ENCODE measurements at places on chromosomes 7 and 10. TPM values are rescaled to one million over a fixed set of nuclear protein-coding genes. Genes with fewer than 3 reads are reported as not detected.

GRCh38 chr7:93150200-93150835 is 2.1 kb upstream of the SAMD9L start:
- DNase-seq, result no peak

DNA sequence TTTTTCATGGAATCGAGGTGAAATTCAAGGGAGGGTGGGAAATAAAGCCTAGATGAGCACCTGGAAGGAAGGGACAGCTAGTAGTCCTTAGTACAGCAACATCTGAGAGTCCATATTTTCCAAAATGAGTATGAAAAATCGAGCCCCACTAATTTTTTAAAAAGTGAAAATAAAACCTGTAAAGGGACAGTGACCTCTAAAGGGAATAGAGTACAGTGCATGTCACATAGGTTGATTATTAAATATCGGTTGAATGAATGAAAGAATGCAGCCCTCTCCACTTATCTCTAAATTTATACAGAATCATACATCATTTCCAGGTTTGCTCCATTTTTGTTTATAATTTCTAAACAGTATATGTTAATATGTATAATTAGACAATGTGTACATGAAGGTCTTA is 1088.5 kb upstream of the GHITM start:
- no peak for DNase-seq

FFAR4 gene
- total RNA-seq, result 1.6 TPM

DNA sequence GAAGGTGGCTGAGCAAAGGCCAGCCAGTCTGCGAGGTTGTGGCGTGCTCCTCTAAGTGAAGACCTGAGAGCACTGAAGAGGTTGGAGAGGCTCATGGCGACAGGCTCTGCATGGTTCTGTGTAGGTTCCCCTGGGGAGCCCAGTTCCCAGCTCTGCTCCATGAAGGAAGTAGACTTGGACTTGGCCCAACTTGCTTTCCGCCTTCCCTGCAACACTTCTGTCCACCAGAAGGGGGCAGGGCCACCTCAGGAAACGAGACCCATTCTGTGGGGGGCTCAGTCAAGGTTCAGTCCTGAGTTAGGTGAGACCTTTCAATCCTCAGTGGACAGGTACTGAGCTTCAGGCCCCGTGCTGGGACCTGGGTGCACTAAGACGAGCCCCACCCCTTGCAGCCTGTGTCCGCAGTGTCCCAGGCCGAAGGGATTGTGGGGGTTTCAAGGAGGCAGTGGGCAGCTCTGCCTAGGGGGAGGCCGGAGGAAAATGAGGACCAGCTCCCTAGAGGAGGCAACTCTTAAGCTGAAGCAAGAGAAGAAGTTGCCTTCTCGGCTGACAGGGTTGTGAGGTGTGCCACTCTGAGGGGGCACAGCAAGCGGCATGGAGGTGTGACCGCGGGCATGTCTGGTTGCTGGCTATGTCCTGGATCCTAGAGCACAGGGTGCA is 15.0 kb upstream of the PCBD1 start:
- peak; percentile 53 for DNase-seq

DNA sequence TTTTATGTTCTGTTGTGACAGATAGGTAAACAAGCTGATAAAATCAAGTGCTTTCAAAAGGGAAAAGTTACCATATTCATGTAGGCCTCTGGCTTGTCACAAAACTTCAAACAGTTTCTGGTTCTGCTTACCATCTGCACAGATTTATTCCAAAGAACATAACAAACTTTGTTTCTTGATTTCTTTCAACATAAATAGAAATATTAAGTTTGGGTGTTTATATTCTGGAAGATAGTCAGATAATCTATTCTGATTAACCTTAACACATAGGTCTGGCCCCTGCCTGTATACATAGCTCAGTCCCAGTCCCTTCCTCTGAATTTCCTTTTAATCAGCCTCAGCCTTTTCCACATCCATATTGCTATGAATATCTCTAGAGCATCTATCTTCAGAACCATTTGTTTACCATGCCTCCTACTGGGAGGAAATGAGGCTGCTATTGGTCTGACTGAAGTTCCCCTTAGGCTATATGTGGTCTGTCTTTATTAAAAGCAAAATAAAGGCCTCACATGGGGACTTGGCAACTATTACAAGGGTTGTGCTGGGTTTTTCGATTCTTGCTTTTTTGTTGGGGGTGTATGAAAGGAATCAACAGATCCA is 319.0 kb downstream of the HPSE2 start:
- no peak for DNase-seq

GRCh38 chr10:12644380-12645144 is 295.2 kb downstream of the CAMK1D start:
- DNase-seq, result no peak

- DNase-seq, result no peak
Measured at GRCh38 chr10:45378914-45379726, 5.1 kb downstream of the ALOX5 start.

DNA sequence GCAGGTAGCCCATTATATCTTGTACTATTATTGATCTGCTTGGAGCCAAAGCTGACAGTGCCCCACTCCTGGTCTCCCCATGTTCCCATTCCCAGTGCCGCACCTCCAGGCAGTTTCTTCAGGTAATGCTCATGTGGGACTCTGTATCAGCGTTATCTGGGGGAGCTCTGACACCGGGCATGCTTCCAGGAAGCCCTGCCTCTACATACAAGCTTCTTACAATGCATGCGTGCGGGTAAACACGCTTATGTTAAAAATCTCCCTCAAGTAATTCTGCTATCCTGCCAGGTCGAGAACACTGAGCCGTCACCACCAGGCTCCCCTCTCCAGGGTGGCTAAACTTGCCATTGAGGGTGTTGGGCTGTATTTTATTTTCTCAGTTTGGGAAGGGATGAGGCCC is 61.6 kb upstream of the LBX1 start:
- DNase-seq, result no peak

LIPF gene
- total RNA-seq, result 0.10 TPM

DNA sequence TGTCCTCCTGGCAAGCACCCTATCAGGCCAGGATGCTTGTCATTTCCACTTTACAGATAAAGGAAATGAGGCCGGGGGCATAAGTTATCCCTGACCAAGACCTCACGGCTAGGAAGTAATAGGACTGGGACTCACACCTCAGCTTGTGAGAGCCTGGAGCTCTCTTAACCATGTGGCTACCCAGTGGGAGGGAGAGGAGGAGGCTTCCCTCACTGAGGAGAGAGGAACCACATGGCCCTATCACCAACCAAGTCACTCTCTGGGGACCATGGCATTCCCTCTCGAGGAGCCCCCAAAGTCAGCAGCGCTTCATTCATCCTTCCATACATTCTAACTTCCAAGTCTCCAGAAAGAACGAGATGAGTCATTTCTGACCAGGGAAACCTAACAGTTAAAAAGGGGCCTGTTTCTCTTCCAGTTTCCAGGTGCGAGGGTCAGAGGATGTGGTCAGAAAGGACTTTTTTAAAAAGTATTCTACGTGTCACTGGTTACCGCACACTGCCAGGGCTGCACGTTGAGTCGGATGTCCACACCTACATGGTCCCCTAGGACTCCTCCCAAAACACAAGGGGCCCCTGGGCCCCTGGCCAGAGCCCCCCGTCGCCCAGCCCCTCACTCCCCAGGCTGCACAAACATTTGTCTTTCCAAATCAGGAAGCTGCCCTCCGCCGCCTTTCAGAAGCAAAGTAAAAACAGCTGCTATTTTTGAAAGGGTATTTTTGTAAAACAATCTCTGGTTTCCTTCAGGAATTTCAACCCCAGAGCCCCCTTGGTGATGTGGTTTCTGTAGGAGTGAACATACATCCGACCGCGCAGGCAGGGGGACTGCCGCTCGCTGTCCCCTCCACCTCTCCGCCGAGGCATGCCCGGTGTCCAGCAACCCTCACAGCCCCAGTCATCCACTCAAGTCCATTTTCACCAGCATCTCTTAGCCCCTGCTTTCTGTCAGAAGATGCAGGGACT is 128.2 kb upstream of the CHST15 start:
- DNase-seq, result peak; percentile 31

- DNase-seq, result no peak
Measured at GRCh38 chr10:13670311-13670710, 83.5 kb downstream of the PRPF18 start.

- DNase-seq, result no peak
Measured at GRCh38 chr7:48087349-48087748, 1.7 kb upstream of the UPP1 start.

SPDYE2B gene
- not detected for total RNA-seq

OR9A2 gene
- 0.20 TPM for total RNA-seq

- DNase-seq, result peak; percentile 25
Measured at GRCh38 chr10:24255881-24256311, 47.0 kb downstream of the KIAA1217 start.

DNA sequence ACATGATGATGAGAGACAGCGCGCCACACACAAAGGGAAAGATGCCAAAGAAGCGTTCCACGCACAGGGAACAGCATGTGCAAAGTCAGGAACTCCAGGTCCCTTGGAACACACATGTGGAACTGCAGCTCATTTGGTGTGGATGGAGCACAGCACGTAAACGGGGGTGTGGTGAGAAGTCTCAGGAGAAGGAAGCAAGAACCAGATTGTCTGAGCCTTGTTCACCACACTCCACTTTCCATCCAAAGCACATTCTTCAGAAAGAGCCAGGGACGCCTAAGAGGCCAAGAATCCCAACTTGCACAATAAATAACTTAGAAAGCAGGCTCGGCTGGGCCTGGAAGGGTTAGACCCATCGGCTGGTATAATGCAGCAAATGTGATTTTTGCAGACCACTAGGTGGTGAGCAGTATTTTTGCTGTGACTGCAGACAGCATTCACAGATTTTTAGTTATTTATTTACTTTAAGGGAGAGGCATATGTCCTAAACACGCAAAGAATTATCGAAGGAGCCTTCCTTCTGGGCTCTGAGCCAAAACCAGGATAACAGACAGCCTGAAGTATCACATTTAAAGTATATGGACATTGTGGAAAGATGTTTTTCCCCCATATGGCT is 27.9 kb upstream of the ASCC1 start:
- DNase-seq, result peak; percentile 94
